ENCODE measurements at places on chromosomes 7 and 10.

GRCh38 chr10:19824381-19825342, 8.4 kb downstream of the PLXDC2 start:
- no peaks in the 10 kb centered on the region for H3K27me3 ChIP-seq
- no peak overlapping the region for H3K4me3 ChIP-seq
- peaks cover 51% of the 10 kb centered on the region for H3K4me1 ChIP-seq
- no peaks in the 10 kb centered on the region for H3K36me3 ChIP-seq
- no peak for DNase-seq

DNA sequence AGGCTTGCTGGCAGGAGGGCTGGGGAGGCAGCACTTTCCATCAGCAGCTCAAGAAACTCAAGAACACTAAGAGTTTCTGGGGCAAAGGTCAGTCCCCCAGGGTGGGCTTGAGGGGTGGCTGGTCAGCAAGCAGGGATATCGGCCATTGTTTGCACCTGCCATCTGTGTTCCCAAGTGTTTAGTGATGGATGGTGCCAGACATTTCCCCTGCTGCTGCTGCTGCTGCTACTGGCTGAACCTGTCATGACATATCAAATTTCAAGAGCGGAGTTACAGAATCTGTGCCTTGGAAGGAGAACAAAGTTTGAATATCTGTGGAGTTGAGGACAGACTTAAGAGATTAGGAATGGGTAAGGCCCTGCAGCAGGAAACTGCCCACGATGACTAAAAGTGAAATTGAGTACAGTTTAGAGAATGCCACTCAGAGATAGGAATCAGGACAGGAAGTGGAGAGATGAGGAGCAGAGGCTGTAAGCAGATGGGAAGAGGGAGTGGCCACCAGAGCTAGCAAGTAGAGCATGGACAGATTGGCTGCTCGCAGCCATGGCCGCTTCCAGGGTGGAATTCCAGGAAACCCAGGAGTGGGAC, 39.2 kb upstream of the PPP1R3C start:
- H3K4me1 ChIP-seq, result no peaks in the 10 kb centered on the region
- H3K4me3 ChIP-seq, result no peak overlapping the region
- no peaks in the 10 kb centered on the region for H3K36me3 ChIP-seq
- no peak overlapping the region for H3K27ac ChIP-seq
- no peaks in the 10 kb centered on the region for H3K27me3 ChIP-seq

- no peak overlapping the region for H3K4me3 ChIP-seq
- DNase-seq, result no peak
- H3K27me3 ChIP-seq, result no peaks in the 10 kb centered on the region
These were observed 25.6 kb upstream of the PLEKHA1 start for GRCh38 chr10:122348935-122349361.

DNA sequence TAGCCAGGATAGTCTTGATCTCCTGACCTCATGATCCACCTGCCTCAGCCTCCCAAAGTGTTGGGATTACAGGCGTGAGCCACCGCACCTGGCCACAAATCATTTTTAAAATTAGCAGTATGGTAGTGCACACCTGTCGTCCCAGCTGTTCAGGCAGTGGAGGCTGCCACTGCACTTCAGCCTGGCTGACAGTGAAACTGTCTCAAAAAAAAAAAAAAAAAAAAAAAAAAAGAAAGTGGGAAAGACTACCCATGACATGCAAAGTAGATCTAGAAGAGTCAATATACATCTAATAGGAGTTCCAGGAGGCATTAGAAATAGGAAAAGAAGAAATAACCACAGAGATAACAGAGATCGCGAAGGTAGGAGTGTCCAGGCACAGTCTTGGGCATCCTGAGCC, 3.2 kb downstream of the CSGALNACT2 start:
- H3K4me1 ChIP-seq, result peaks cover 60% of the 10 kb centered on the region
- H3K36me3 ChIP-seq, result no peaks in the 10 kb centered on the region
- H3K27ac ChIP-seq, result no peak overlapping the region
- DNase-seq, result no peak
- no peak overlapping the region for H3K4me3 ChIP-seq
- H3K27me3 ChIP-seq, result no peaks in the 10 kb centered on the region

DNA sequence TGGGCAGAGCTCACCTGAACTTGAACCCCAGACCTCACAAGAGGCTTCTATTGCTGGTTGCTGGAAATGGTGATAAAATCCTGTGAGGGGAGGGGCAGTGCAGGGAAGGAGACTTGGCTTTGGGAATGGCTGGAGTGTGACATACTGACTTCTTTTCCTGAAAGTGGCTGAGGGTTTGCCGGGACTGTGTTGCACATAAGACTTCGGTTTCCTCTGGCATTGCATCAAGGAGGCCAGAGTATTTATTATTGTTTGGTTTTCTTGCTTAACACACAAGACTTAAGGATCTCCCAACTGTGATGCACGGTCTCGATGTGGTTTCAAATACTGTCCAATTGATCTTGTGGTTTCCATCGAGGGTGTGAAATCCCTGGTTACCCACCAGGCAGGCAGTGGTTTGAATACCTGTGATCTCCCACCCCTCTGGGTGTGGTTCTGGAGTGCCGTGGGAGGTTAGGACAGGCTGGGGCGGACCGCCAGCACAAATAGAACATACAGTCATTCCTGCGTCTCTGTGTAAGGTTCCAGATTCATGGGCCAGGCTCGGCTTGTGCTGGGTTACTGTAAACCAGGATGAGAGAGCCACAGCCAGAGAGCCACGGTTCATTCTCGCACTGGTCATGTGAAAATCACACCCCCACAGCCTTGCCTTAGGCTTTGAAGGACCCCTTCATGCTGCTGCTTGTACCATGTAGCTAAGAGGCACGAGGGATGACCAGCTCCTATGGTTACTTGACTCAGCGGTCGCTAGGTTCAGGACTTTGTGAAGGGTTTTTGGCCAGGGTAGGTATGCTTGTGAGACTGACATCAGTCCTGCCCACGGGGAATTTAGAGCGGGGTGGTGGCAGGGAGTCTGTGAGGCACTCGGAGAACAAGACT, 39.2 kb downstream of the WBP1L start:
- no peaks in the 10 kb centered on the region for H3K36me3 ChIP-seq
- no peak overlapping the region for H3K4me3 ChIP-seq
- no peak for DNase-seq

DNA sequence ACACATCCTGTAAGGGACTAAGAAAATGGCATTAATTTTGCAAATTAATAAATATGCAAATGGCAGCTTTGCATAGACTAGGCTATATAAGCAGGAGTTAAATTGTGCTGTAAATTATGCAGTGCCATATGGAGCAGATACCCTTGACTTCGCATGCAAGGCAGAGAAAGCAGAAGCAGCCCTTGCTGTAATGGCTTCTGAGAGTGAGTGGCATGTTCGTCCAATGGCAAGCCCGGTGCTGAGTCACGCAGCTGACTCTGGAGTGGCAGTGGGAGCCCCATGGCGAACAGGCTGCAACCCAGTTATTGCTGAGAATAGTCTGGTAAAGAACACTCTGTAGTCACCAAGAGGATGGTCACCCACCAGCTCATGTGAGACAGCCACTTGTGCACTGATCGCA, 1186.5 kb downstream of the TYW1 start:
- H3K27ac ChIP-seq, result no peak overlapping the region
- no peak for DNase-seq
- H3K27me3 ChIP-seq, result no peaks in the 10 kb centered on the region
- H3K4me1 ChIP-seq, result no peaks in the 10 kb centered on the region
- H3K4me3 ChIP-seq, result no peak overlapping the region

GRCh38 chr10:48551861-48552591, 52.8 kb downstream of the ARHGAP22 start:
- no peak overlapping the region for H3K4me3 ChIP-seq
- DNase-seq, result no peak
- H3K27ac ChIP-seq, result no peak overlapping the region
- no peaks in the 10 kb centered on the region for H3K36me3 ChIP-seq
- no peaks in the 10 kb centered on the region for H3K4me1 ChIP-seq

GRCh38 chr7:122532406-122533269, 166.3 kb downstream of the RNF133 start:
- no peaks in the 10 kb centered on the region for H3K27me3 ChIP-seq
- H3K4me3 ChIP-seq, result no peak overlapping the region
- H3K36me3 ChIP-seq, result no peaks in the 10 kb centered on the region
